Amygdala (tissue), 56 donors: ENCODE measurements at places on chromosomes 7 and 10.

GRCh38 chr7:32957326-32958045, at the start of gene FKBP9:
FKBP9 (plus strand) TSS chr7:32957440; CDS start chr7:32957574, 134 bp downstream.
- DNase-seq, result peak; percentile 38

GRCh38 chr7:70193514-70193913, 595.2 kb downstream of the AUTS2 start:
- DNase-seq, result no peak

DNA sequence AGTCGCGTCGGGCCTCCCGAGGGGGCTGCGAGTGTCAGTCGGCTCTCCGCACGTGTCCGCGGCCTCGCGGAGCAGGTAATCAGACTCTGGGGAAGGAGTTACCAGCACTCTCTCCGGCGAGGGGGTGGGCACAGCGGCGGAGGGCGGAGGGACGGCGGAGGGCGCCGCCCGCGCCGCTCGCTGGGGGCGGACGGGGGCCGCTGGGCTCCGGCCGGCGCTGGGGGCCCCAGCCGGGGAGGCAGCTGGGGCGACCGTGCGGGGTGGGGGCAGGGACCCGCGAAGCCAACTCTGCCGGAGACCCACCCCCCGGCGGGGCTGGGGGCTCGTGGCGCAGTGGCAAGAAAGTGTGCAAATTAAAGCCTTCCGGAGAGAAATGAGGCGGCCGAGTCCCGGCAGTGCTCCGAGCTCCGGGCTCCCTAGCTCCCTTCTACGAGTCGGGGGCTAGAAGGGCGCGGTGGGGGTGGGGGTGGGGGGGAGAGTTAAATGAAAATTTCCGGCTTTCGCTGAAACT, at the start of gene CDK6:
Gene CDK6, minus strand, starts transcription at position 85 of the 511 bp plus-strand sequence. CDS start 3,250 bp downstream, outside the sequence.
- no peak for DNase-seq

- DNase-seq, result no peak
Observed at GRCh38 chr10:51239006-51239405, 164.7 kb downstream of the PRKG1 start.

GRCh38 chr7:44310221-44310848, 15.1 kb downstream of the CAMK2B start:
- no peak for DNase-seq

GRCh38 chr7:99794585-99795502, 10.9 kb upstream of the CYP3A4 start:
- no peak for DNase-seq

GRCh38 chr7:148941598-148942275, 57.6 kb upstream of the EZH2 start:
- no peak for DNase-seq

DNA sequence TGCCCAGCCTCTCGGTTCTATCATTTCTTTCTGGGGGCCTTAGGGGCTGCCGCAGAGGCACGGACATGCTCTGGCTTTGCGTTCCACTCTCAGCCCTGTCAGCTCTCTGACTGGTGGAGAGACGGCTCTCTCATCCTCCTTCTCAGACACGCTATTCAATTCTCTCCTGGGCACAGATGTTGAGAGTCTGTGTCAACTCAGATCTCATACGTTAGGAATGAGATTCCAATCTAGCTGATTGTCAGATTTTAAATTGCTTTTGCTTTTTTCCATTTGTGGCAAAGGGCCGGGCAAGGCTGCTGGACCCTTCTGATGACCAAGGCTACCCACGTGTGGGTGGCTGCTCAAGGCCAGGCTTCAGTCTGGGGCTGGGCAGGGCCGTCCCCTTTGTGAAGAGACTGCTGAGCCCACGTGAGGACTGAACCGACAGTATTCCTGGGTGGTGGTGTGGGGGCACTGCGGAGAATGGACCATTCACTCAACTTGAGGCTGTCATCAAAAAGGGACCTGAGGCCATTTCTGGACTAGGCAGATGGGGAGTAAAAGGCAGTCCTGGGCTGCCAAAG, 71.5 kb downstream of the CLEC2L start:
- DNase-seq, result no peak
